GM12865 (cell line): ENCODE measurements at places on chromosomes 1 and 21.

- no peak for DNase-seq
These were observed 194.0 kb downstream of the NRIP1 start for GRCh38 chr21:14870853-14871149.

- DNase-seq: no peak
These were observed 94.3 kb upstream of the EDN2 start for GRCh38 chr1:41578712-41579335.

DNA sequence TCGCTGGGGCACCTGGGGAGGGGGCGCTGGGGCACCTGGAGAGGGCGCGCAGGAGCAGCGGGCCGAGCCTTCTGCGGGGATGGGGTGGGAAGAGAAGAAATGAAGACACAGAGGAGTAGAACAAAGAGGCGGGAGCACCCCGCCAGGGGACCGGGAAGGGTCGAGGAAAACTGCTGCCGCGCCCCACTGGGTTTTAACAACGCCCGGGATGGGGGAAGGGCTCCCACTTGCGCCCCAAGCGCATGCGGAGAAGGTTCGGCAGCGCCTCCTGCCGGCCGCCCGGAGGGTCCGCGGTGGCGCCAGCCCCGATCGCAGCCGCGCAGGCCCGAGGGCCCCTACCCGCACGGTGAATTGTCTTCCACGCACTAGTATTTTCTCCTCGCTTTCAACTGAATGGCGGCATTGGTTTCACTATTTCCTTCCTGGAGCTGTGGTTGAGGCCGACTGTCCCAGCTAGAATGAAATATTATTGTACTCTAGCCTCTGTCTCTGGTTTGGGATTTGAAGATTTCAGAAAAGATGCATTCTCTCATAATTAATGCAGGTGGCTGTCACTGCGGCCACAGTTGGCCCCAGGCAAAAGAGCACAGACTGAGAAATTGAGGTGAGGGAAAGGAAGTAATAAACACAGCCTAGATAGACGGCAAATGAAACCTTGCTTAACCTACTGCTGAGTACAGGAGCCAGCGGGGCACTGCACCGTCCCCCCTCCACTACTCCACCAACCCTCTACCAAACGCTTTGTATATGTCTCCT, 57.3 kb downstream of the MAB21L3 start:
- DNase-seq: peak; percentile 81

DNA sequence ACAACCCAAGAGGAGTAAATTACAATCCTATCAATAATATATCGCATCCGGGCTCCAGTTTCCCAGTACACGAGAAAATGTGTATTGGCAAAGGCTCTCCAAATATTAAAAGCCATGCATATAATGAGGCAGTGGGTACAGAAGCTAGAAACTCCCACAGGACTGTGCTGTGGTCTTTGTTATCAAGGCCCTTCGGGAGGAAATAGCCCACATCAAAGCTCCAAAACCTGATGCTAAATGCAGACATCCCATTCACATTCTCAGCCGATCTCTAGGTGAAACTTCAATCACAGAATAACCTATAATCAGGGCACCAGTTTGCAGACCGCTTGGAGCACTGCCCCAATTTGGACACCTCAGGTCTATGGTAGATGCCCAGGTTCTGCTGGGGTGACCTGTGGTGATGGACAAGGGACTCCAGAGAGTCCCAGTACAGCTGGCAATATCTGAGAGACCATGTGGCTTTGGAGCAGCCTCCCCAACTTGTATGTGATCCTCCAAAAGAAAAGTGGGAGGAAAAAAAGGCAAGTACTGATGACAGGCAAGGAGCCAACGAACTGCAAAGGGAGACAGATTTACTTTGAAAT, 148.8 kb upstream of the CAMK1G start:
- DNase-seq: no peak

- no peak for DNase-seq
These were observed 40.5 kb downstream of the MAP3K7CL start for GRCh38 chr21:29170944-29171343.

DNA sequence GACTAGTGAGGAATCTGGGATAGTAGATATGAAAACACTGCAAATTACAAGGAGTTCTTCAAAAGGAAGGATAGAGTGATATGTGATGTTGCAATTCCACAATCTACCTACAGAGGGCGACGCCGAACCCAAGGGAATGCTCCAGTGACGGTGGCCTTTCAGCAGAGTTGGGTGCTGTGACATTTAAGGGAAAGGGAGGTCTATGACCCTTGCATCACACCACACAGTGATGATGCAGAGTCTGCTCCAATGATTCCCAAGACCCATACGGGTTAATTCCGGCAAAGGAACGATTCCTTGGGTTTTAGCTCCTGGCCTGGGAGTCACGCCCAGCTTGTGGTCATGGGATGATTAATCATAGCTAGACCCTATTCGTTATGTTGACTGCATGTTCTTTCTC, 123.0 kb upstream of the IGSF21 start:
- DNase-seq: peak; percentile 48

DNA sequence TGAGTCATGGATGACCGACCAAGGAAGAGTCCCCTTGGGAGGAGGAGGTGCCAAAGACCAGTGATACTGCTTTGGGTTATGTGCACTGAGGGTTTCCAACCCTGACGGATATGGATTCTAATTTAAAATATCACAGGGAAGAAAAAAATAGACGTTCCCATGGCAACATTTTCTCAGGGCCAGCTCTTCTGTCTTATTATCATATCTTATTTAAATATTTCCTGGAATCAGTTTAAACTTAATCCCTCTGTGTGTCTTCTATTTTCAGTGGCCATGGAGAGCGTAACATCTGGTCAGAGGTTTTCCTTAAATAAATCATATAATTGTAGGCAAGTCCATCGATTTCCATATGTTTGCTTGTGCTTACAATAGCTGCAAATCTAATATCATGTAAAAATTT, 205.4 kb upstream of the FMN2 start:
- DNase-seq: no peak

DNA sequence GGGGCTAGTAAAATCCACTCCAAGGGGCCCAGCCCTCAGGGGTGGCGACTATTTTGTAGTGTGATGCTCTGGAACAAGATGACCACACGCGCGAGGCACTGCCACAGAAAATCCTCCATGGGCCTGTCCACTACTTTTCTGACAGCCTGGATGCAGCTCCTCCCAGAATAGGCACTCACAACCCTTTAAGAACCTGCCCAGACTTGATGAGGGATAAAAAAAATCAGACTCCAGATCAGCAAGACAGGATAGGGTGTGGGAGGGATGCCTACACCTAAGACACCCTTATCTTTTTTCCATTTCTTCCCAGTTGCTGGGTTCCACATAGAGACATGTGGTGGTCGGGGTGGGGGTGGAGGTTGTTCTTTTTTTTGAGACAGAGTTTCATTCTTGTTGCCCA, 33.5 kb downstream of the PCAT6 start:
- no peak for DNase-seq
